Stimulated activated CD4-positive, alpha-beta T cell treated with anti-CD3 and anti-CD28 coated beads, Interleukin-1b, Interleukin-23, amount 100 ng/mL, for 1 hour (primary cell): ENCODE measurements at places on chromosomes 2 and 18.

DNA sequence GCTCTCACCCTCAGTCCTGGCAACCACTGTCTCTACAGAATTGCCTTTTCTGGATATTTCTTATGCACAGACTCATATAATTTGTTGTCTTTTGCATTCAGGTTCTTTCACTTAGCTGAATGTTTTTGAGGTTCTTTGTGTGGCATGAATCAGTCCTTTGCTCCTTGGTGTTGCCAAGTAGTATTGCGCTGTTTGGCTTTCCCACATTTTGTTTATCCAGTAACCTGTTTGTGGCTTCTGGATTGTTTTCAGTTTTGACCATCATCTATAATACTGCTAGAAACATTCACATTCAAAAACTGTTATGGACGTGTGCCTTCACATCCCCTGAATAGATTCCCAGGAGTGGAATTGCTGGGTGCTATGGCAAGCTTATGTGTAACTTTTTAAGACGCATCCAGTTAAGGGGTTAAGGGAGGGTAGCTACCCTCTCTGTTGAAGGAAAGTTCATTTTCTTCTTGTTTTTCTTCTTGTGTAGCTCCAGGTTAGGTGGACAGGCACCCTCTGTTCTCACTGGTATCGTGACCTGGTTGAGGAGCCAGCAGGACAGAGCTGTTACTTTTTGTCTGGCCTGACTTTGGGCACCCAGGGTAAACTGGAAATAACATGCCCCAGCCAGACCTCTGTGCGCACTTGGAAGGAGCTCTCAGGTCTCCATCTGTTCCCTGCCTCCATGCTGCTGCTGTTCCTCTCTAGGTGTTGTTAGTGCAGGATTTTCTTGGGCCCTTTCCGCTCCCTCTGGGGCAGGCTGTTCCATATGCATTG is 29.6 kb downstream of the ARHGAP25 start:
- no peak for DNase-seq

DNA sequence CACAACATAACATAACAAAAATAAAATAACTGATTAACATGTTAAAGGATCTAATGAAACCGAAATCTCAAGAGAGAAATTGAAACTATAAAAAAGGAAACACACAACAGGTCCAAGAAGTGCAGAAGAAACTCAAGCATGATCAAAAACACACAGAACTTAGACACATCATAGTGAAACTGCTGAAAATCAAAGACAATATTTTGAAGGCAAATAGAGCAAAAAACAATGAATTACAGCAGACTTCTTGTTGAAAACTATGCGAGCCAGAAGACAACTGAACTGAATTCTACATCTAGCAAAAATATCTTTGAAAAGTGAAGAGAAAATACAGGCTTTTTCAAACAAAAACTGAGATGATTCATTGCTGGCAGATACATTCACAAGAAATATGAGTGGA is 61.3 kb downstream of the UGP2 start:
- DNase-seq, result no peak

- DNase-seq, result no peak
Measured at GRCh38 chr2:130972410-130972809, 120.8 kb downstream of the FAM168B start.

- no peak for DNase-seq
Measured at GRCh38 chr18:57542812-57543427, 43.6 kb downstream of the FECH start.

DNA sequence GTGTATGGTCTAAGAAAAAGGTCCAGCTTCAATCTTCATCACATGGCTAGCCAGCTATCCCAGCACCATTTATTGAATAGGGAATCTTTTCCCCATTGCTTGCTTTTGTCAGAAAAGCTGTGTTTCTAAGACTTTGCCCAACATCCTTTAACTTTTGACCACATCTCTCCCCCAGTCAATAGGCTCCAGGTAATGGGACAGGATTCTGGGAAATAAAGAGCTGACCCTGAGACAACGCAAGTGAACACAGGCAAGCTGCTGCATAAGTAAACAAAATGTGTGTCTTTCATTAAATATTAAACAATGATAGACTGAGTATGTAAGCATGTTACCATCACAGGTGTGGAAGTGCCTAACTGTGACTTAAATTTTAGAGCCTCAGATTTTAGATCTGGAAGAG is 23.0 kb downstream of the FAM110C start:
- DNase-seq, result no peak
